NCI-H2081 (cell line): ENCODE measurements at places on chromosomes 4 and X.

- DNase-seq = no peak
These were observed 53.2 kb downstream of the MID1 start for GRCh38 chrX:10567136-10567535.

GRCh38 chrX:2989565-2989964 lies 16.8 kb upstream of the ARSH start:
- no peak for DNase-seq

- DNase-seq = no peak
These were observed 54.4 kb downstream of the KLHL13 start for GRCh38 chrX:118062048-118062789.

DNA sequence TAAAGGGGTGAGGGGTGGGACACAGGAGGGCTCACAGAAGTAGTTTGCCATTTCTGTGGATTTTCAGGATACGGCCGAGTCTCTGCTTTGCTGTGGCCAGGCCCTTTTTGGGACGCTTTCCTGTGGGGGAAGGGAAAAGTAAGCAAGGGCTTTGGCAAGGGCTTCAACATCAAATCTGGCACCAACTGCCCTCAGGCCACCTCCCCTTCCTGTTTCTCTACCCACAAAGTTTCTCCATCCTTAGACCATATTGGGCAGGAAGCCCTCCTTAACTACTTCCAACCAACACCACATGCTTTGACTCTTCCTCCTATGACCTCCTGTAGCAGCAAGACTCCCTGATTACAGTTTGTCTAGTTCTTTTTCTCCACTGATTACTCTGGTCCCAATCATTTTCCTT lies 105.1 kb downstream of the PHF8 start:
- DNase-seq = no peak

- no peak for DNase-seq
These were observed 47.4 kb downstream of the HTRA3 start for GRCh38 chr4:8316911-8317351.
